ENCODE measurements at places on chromosomes 7 and 10. TPM values are rescaled to one million over a fixed set of nuclear protein-coding genes. Genes with fewer than 3 reads are reported as not detected.

Gene TSPAN12
- 0.20 TPM for total RNA-seq

Gene GPR15LG
- not detected for total RNA-seq

Gene FRMD4A
- total RNA-seq, result 1.4 TPM

Gene CCDC136
- 3.3 TPM for total RNA-seq
